Stomach (tissue), 19 donors: ENCODE measurements at places on chromosomes 5 and 9. TPM values are rescaled to one million over a fixed set of nuclear protein-coding genes. Genes with fewer than 3 reads are reported as not detected.

Gene EGFLAM
- polyA plus RNA-seq: 0.61 TPM

Gene CDC42SE2
- 35.0 TPM for polyA plus RNA-seq

Gene PCDHGB4
- not detected for polyA plus RNA-seq

Gene SUSD3
- polyA plus RNA-seq: 2.9 TPM

Gene AIF1L
- 3.8 TPM for polyA plus RNA-seq

Gene DMRT3
- polyA plus RNA-seq: not detected

- DNase-seq: no peak
These were observed 336.9 kb downstream of the DRD1 start for GRCh38 chr5:175107028-175107588.

GRCh38 chr9:121369595-121370265 is at the start of gene STOM:
TSS of gene STOM (minus strand) at chr9:121370250. CDS start at chr9:121370187, 63 bp downstream.
- peak; percentile 89 for DNase-seq

- DNase-seq: no peak
These were observed 611.7 kb downstream of the NR2F1-AS1 start for GRCh38 chr5:92969191-92969780.

DNA sequence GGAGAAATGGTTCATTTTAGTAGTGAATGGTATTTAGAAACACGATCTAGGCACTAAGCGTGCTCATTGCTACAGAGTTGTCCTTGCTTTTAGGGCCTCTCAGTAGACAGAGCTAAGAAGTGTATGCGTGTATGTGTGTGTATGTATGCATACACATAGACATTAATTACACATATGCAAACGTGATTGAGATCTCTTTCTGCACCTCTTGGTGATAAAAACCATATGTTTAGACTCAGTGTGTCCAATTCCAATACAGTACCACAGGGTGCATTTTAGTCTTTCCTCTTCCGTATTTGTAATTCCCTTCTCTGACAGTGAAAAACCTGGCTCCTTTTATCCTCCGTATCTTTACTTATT is 13.1 kb downstream of the TRIO start:
- no peak for DNase-seq

GRCh38 chr5:98872674-98873073 is 56.1 kb downstream of the CHD1 start:
- DNase-seq: no peak

- DNase-seq: no peak
These were observed 12.3 kb downstream of the GPRIN1 start for GRCh38 chr5:176597417-176598389.

DNA sequence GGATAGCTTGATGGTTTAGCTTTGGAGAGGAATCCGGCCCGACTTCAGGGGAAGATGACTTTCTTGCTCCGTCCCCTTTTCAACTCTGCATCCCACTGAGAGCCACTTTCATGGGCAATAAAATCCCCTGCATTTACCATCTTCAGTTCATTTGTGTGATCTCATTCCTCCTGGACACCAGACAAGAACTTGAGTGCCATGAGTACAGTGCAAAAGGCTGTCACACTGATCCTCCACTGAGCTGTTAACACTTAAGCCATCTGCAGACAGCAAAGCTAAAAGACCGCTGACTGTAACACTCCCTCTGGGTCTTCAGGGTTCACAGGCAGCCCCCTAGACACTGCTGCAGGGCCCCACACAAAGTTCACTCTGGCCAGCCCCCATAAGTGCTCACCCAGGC is 48.3 kb upstream of the TCERG1 start:
- no peak for DNase-seq

- no peak for DNase-seq
These were observed 217.7 kb upstream of the EDIL3 start for GRCh38 chr5:84602371-84602771.

GRCh38 chr5:52560366-52560765 is 227.3 kb upstream of the ITGA1 start:
- DNase-seq: peak; percentile 46

- no peak for DNase-seq
These were observed 304.4 kb upstream of the KIF2A start for GRCh38 chr5:62001640-62002039.

GRCh38 chr9:89667726-89668125 is 62.9 kb downstream of the GADD45G start:
- DNase-seq: peak; percentile 85

DNA sequence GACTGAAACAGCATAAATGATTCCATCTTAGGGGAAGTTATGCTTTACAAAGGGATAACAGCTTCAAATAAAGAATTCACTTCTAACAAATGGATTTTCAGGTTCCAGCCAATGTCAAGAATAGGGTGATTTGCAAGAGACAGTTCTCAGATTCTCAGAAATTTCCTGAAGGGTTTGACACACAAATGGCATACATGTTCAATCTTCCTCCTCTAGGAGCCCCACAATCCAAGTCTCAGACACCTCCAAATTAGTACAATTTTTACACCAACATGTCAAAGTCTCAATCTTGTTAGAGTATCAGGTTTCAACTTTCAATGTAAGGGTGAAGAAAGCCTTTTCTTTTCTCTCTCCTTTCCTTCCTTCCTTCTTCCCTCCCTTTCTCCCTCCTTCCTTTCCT is 996.6 kb downstream of the TLE1 start:
- no peak for DNase-seq

DNA sequence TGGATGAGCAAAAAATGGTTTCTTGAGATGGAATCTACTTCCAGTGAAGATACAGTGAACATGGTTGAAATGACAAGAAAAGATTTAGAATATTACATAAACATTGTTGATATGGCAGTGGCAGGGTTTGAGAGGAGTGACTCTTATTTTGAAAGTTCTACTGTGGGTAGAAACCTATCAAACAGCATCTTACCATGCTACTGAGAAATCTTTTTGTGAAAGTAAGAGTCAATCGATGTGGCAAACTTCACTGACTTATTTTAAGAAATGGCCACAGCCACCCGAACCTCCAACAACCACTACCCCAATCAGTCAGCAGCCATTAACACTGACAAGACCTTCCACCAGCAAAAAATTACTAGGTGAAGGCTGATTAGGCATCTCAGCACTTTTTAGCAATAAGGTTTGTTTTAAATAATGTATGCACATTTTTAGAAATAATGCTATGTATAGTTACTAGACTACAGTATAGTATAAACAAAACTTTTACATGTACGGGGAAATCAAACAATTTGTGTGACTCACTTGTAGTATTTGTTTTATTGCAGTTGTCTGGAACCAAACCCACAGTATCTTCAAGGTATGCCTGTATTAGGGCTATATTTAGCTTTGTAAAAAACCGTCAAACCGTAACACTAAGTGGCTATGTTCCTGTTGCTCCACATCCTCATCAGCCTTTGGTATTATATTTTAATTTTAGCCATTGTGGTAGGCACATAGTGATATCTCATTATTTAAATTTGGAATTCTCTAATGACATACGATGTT is 30.6 kb upstream of the ADAMTS6 start:
- DNase-seq: no peak

DNA sequence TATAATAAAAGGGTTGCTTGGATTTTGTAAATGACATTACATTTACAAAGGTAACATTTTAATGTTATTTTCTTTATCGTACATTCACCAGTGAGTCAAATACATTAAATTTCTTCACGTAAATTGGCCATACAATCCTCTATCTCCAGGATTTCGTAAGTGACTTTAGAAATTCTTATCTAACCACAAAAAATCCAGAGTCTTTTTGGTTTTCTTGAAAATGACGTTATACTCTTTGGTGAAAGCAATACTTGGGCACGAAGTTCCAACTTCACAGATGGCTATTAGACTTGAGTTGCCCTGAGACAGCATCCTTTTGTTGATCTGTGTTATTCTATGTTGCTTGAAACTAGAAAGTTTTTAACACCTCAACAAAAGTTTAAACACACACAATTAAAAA is 87.4 kb upstream of the CDH10 start:
- DNase-seq: no peak

- no peak for DNase-seq
These were observed 9.0 kb downstream of the BRD9 start for GRCh38 chr5:883475-884181.

- DNase-seq: no peak
These were observed 9.0 kb upstream of the LCN1 start for GRCh38 chr9:135512241-135512603.

DNA sequence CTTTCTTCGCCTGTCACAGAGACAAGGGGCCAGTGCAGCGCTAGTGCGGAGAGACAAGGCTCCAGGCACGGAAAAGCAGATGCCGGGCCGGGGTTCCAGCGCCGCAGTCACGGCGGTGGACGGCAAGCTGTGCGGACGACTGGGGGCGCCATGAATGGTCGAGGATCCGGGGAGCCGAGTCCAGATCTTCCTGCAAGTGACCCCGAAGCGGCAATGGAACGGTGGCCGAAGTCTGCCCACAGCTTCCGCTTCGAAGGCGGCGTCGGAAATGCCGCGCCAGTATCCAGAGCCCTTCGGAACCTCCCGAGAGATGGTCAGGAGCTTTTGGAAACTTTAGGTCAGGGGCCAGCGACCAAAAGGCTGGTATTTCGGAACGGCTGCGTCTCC is 601 bp upstream of the FAF2 start:
- no peak for DNase-seq

GRCh38 chr9:94869415-94869843 is 142.9 kb downstream of the AOPEP start:
- no peak for DNase-seq
